ENCODE measurements at places on chromosomes 12 and 14. TPM values are rescaled to one million over a fixed set of nuclear protein-coding genes. Genes with fewer than 3 reads are reported as not detected.

Gene KRR1
- 28.7 TPM for total RNA-seq

Gene MYO1H
- total RNA-seq: 0.85 TPM

Gene C12orf54
- not detected for total RNA-seq

GRCh38 chr14:103925316-103925715, 2.9 kb upstream of the TDRD9 start:
- H3K27me3 ChIP-seq: peaks cover 4% of the 10 kb centered on the region
- peaks cover under 1% of the 10 kb centered on the region for H3K4me1 ChIP-seq
- H3K4me3 ChIP-seq: no peak overlapping the region
- H3K36me3 ChIP-seq: no peaks in the 10 kb centered on the region
- DNase-seq: no peak

DNA sequence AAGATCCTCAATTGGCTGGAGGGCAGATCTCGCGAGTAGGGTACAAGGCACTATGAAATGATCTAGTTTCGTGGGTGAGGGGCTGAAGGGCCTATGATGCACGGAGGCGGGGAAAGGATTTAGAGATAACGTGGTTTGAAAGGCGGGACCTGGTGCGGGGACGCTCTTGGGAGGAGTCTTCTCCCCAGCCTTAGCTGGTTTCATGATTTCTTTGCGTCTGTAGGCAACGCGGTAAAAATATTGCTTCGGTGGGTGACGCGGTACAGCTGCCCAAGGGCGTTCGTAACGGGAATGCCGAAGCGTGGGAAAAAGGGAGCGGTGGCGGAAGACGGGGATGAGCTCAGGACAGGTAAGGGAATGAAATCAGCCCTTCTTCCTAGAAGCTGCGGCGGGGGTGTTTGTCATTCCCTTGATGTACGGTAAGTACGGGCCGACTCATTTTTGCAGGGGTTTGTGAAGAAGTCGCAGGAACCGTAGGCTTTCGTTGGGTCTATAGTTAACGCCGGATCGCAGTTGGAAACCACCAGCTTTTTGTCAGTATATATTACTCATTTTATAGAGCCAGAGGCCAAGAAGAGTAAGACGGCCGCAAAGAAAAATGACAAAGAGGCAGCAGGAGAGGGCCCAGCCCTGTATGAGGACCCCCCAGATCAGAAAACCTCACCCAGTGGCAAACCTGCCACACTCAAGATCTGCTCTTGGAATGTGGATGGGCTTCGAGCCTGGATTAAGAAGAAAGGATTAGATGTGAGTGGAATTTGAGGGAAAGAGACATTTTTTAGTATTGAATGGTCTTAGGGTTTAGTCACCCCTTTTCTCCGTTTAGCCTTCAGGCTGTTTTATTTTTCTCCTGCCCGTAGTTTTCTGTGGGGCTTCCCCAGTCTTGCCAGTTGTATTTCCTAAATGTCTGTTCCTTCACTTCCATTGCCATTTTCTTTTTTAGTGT, 602 bp downstream of the APEX1 start:
- no peak for DNase-seq
- H3K4me3 ChIP-seq: peak overlapping the region; percentile 71
- H3K27ac ChIP-seq: peak overlapping the region; percentile 91
- no peaks in the 10 kb centered on the region for H3K27me3 ChIP-seq
- H3K36me3 ChIP-seq: peaks cover 58% of the 10 kb centered on the region

GRCh38 chr14:73245480-73246325, 8.4 kb downstream of the PAPLN start:
- H3K4me3 ChIP-seq: peak overlapping the region; percentile 58
- H3K27me3 ChIP-seq: no peaks in the 10 kb centered on the region
- H3K36me3 ChIP-seq: no peaks in the 10 kb centered on the region
- H3K27ac ChIP-seq: no peak overlapping the region

DNA sequence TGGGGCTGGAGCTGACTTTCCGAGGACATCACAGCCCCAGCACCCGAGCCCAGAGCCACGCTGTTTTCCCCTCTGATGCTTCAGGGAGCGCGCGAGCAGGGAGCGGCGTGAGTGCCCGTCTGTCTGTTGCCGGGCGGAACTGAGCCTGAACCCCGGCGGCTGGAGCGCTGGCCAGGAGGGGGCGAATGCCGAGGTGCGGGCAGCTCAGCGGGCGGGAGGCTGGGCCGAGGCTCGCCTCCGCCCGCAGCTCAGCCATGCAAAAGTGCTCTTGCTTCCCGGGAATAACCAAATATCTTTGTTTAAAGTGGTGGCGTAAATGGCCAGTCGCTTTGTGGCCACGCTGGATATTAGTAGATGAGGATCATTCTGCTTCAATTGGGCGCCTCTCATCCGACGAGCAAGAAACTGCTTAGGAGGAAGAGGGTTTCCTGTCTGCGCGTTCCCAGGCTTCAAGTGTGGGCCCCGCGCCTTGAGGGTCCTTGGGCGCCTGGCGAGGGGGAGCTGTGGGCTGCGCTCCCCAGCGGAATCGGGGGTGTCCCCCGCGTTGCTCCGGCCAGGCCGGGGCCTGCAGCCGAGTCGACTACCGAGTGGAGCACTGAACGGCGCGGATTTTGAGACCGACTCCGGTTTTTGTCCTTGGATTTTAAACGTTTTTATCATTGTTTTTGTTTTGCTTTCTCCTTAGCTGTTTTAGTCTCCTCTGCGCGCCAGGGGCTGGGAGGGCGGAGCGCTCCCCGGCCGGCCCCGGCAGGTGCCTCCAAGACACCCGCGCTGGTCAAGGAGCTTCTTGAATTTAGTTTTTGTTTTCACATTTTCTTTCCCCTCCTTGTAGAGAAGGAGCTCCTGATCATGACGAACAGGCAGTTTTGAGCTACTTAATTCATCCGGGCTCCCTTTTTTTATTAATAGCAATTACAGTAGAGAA, 831 bp upstream of the NKX2-1 start:
- H3K36me3 ChIP-seq: no peaks in the 10 kb centered on the region
- DNase-seq: no peak
- peaks cover 31% of the 10 kb centered on the region for H3K4me1 ChIP-seq
- H3K4me3 ChIP-seq: peak overlapping the region; percentile 23
- H3K27me3 ChIP-seq: peaks cover 100% of the 10 kb centered on the region
- H3K27ac ChIP-seq: no peak overlapping the region

DNA sequence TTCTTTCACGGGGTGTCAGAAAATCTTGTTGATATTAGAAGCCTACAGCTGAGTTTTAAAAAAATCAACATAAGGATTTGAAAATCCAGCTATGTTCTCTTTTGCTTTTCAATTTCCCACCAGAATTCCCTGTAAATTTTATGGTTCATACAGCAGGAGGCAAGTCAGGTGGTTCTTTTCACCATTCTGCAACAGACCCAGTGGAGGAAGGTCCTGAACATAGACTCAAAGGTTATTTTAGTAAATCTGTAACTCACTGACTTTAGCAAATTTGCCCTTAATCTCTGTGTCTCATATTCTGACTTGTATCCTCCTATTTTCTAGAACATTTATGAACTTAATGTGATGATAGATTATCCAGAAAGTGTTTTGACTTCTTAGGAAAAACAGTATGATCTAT, 235.4 kb upstream of the E2F7 start:
- H3K27ac ChIP-seq: no peak overlapping the region
- no peaks in the 10 kb centered on the region for H3K27me3 ChIP-seq
- no peaks in the 10 kb centered on the region for H3K36me3 ChIP-seq

DNA sequence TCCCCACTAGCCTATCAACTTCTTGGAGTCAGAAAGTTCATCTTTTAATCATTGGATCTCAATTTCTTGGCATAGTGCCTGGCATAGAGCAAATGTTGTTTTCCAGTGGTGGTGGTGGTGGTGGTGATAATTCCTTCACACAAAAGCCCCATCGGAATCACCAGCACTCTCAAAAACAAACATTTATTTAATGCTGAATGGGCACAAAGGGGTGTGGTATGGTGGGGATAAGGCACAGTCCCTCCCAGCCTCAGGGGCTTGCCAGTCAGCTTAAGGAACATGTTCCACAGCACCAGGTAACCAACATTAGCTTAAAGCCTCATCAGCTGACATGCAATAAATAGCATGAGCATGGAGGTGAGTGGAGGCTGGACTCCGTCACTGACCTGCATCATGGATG, 56.6 kb downstream of the KCNK10 start:
- H3K4me3 ChIP-seq: no peak overlapping the region
- H3K4me1 ChIP-seq: no peaks in the 10 kb centered on the region
- no peaks in the 10 kb centered on the region for H3K27me3 ChIP-seq
- no peak for DNase-seq
- H3K27ac ChIP-seq: no peak overlapping the region

DNA sequence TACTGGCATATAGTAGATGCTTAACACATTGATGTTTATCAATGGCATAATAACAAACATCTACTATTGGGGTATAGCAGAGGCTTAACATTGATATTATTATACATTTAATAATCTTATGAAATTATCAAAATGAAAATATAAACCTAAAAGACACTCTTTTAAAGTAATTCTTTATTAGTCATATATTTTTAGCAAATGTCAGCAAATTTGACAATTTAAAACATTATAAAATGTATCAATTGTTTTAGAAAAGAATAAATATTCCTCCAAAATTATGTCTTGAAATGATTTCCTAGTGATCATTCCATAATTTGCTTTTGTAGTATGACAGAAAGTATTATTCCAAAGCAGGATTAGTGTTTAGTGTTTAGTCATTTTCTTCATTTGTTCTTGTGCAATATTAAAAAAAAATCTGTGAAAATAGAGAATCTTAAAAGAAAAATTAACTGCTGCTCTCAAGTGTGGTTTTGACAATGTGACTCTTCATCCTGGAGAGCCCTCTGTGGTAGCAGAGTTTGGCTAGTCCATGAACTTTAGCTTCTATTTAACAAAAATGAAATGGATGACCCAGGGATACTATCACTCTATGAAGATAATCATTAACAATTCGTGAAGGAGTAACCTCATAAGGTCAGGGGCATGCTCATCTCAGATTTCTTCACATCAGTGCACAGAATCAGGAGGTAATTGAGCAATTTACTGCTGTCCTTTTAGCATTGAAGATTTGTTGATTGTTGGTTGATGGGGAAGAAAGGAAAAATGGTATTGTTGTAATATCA, 1018.5 kb downstream of the LRFN5 start:
- no peaks in the 10 kb centered on the region for H3K27me3 ChIP-seq
- H3K27ac ChIP-seq: no peak overlapping the region
- no peak for DNase-seq
- H3K4me3 ChIP-seq: no peak overlapping the region
- no peaks in the 10 kb centered on the region for H3K36me3 ChIP-seq
- no peaks in the 10 kb centered on the region for H3K4me1 ChIP-seq

DNA sequence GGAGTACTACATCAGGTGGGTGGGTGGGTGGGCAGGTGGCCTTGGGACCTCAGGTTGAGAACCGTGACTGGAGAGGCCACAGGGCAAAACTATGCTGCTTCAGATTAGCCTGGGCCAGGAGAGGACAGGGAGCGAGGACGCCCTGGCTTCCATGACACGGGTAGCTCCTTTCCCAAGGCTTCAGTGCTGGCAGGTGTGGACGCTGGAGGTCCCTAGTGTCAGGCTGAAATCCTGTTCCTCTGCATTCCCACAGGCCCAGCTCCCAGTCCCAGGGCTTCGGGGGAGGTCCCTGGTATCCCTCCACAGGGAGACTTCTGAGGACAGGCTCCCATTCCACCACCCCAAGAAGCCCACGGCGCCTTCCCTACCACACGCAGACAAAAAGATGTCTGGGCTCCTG, 31.6 kb downstream of the CCDC92 start:
- no peaks in the 10 kb centered on the region for H3K27me3 ChIP-seq
- no peak for DNase-seq
- H3K4me1 ChIP-seq: peaks cover 5% of the 10 kb centered on the region

DNA sequence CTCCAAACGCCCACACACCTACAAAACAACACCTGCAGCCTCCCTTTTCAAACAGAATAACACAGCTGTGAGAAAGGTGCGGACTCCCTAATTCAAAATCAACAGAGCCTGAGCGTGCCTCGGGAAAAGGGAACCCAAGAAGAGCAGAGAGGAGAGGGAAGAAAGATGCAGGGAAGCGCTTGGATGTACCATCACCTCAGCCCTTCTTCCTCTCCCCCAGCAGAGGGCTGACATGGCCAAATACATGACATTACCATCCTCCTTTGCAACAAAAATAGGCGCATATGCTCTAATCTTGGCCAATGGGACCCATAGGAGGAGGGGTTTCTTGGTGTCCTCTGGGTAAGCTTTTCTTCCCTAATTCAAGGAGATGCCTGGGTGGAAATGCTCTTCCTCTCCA, 78.0 kb downstream of the CPSF2 start:
- H3K27ac ChIP-seq: no peak overlapping the region
- no peak for DNase-seq
- peaks cover 4% of the 10 kb centered on the region for H3K27me3 ChIP-seq
- no peaks in the 10 kb centered on the region for H3K4me1 ChIP-seq

Gene MYH6
- 105 TPM for total RNA-seq

GRCh38 chr12:109563291-109564284, 9.7 kb downstream of the MMAB start:
- H3K27me3 ChIP-seq: no peaks in the 10 kb centered on the region
- peak overlapping the region; percentile 37 for H3K4me3 ChIP-seq
- H3K36me3 ChIP-seq: peaks cover 49% of the 10 kb centered on the region
- H3K27ac ChIP-seq: peak overlapping the region; percentile 79
- peak; percentile 70 for DNase-seq

DNA sequence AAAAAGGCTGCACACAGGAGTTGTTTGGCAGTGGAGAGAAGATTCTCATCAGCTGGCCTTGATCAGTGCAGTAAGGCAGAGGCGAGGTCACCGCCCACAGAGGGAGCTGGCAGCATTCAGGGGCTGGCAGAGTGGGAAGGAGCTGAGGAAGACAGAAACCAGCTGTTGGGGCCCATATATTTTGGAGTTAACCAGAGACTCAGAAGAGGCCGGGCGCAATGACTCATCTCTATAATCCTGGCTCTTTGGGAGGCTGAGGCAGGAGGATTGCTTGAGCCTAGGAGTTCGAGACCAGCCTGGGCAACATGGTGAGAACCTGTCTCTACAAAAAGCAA, 17.7 kb downstream of the SMCO2 start:
- DNase-seq: peak; percentile 86
- H3K4me1 ChIP-seq: no peaks in the 10 kb centered on the region
- no peak overlapping the region for H3K27ac ChIP-seq
- H3K27me3 ChIP-seq: no peaks in the 10 kb centered on the region

Gene TSPAN8
- not detected for total RNA-seq

DNA sequence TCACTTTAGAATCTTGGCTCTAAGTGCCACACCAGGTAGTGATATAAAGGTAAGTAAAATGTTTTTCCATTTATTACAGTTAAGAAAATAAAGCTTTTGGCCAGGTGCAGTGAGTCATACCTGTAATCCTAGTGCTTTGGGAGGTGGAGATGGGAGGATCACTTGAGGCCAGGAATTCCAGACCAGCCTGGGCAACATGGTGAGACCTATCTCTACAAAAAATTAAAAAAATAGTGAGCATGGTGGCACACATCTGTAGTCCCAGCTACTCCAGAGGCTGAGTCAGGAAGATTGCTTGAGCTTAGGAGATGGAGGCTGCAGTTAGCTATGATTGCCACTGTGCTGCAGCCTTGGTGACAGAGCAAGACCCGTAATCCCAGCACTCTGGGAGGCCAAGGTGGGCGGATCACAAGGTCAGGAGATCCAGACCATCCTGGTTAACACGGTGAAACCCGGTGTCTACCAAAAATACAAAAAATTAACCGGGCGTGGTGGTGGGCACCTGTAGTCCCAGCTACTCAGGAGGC, 5.0 kb downstream of the FANCM start:
- no peak overlapping the region for H3K4me3 ChIP-seq
- no peaks in the 10 kb centered on the region for H3K27me3 ChIP-seq
- DNase-seq: no peak
- H3K4me1 ChIP-seq: peaks cover 19% of the 10 kb centered on the region
- no peaks in the 10 kb centered on the region for H3K36me3 ChIP-seq
- no peak overlapping the region for H3K27ac ChIP-seq

- no peaks in the 10 kb centered on the region for H3K27me3 ChIP-seq
- peak; percentile 43 for DNase-seq
These were observed 15.5 kb downstream of the EMP1 start for GRCh38 chr12:13211859-13212664.

GRCh38 chr12:131375261-131375971, 335.5 kb upstream of the SFSWAP start:
- no peaks in the 10 kb centered on the region for H3K4me1 ChIP-seq
- H3K27me3 ChIP-seq: no peaks in the 10 kb centered on the region
- no peaks in the 10 kb centered on the region for H3K36me3 ChIP-seq
- no peak overlapping the region for H3K27ac ChIP-seq
- no peak overlapping the region for H3K4me3 ChIP-seq
